Mammary epithelial cell (primary cell): ENCODE measurements at places on chromosomes 2 and 18. TPM values are rescaled to one million over a fixed set of nuclear protein-coding genes. Genes with fewer than 3 reads are reported as not detected.

Gene PARD3B
- polyA plus RNA-seq = 0.19 TPM

Gene ANKRD29
- polyA plus RNA-seq = 4.7 TPM

Gene SCG2
- polyA plus RNA-seq = 0.16 TPM

Gene CROCC2
- polyA plus RNA-seq = not detected

Gene VSNL1
- polyA plus RNA-seq = 40.4 TPM

Gene RNF152
- 14.0 TPM for polyA plus RNA-seq

Gene IGFBP5
- 0.11 TPM for polyA plus RNA-seq

Gene CRYGD
- polyA plus RNA-seq = not detected

Gene MOCOS
- polyA plus RNA-seq = 5.8 TPM

Gene ZNF396
- polyA plus RNA-seq = 0.09 TPM

Gene CXCR1
- polyA plus RNA-seq = 1.4 TPM

Gene TRIM54
- polyA plus RNA-seq = not detected

Gene MYO7B
- polyA plus RNA-seq = not detected

Gene ABCG5
- polyA plus RNA-seq = not detected

Gene TFCP2L1
- polyA plus RNA-seq = 62.2 TPM

Gene GRHL1
- 1.8 TPM for polyA plus RNA-seq

Gene DHRS9
- polyA plus RNA-seq = 0.36 TPM

Gene TDRD15
- not detected for polyA plus RNA-seq

Gene TCF7L1
- polyA plus RNA-seq = 3.1 TPM

Gene EEF1B2
- 638 TPM for polyA plus RNA-seq

Gene PPP4R1
- 133 TPM for polyA plus RNA-seq

Gene OSBPL6
- 15.1 TPM for polyA plus RNA-seq

Gene CNRIP1
- polyA plus RNA-seq = not detected

Gene POTEC
- polyA plus RNA-seq = not detected

Gene TM4SF20
- polyA plus RNA-seq = not detected

Gene MDH1B
- 0.66 TPM for polyA plus RNA-seq

Gene SLC8A1
- 6.4 TPM for polyA plus RNA-seq

Gene MAP4K3
- 9.2 TPM for polyA plus RNA-seq

Gene NCKAP5
- polyA plus RNA-seq = 1.1 TPM

Gene KCNG3
- polyA plus RNA-seq = not detected

Gene RBKS
- 1.9 TPM for polyA plus RNA-seq

Gene DSC1
- polyA plus RNA-seq = 0.24 TPM

Gene RAX
- polyA plus RNA-seq = not detected

Gene CIB4
- polyA plus RNA-seq = not detected

Gene CYS1
- polyA plus RNA-seq = 0.26 TPM

Gene SPP2
- not detected for polyA plus RNA-seq

Gene SCTR
- not detected for polyA plus RNA-seq

Gene HOXD10
- polyA plus RNA-seq = not detected

Gene SCN2A
- polyA plus RNA-seq = 1.7 TPM

Gene DYTN
- not detected for polyA plus RNA-seq

Gene NETO1
- 0.35 TPM for polyA plus RNA-seq

Gene CFC1
- not detected for polyA plus RNA-seq

Gene IDH1
- polyA plus RNA-seq = 110 TPM
